ENCODE measurements at places on chromosomes 3 and 15.

DNA sequence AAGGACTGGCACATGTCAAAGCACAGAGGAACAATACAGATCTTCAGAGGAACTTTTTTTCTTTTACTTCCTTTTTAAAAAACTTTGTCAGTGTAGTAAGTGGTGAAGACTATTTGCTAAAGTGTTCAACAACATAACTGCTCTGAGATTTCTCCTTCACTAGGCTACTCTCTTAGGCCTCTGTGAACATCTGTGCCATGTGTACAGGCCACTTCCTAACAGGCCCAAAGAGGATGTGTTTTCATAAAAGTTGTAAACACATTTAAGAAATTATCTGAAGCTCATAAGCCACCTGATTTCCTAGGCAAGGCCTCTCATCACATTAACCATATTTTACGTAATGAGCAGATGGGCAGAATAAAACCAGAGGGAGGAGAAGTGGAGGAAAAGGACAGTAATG is 235.4 kb downstream of the FHIT start:
- DNase-seq = no peak

DNA sequence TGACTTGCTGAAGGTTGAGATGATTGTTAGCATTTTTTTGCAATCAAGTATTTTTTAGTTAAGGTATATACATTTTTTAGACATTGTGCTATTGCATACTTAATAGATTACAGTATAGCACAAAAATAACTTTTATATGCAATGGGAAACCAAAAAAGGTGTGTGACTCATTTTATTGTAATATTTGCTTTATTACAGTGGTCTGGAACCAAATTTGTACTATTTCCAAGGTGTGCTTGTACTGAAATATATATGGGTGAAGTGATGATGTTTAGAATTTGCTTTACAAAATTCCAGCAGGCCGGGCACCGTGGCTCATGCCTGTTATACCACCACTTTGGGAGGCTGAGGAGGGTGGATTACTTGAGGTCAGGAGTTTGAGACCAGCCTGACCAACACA is 29.1 kb upstream of the TBC1D23 start:
- no peak for DNase-seq

DNA sequence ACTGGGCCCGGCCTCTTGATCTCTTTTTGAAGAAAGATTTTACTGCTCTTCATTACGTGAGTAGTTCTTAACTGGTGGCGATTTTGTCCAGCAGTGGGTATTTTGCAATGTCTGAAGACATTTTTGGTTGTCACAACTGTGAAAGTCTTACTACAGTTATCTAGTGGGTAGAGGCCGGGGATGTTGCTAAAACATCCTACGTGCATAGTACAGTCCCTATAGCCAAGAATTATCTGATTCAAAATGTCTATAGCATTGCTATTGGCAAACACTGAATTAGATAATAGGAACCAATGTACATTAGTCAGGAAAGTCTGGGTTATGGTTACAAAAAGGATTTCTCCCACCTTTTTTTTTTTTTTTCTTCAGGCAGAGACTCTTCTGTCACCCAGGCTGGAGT is 38.1 kb downstream of the FOXL2 start:
- no peak for DNase-seq

- no peak for DNase-seq
Measured at GRCh38 chr15:62835351-62835750, 207.2 kb upstream of the TPM1 start.

GRCh38 chr3:40605960-40606359 is 81.2 kb downstream of the ZNF621 start:
- no peak for DNase-seq

DNA sequence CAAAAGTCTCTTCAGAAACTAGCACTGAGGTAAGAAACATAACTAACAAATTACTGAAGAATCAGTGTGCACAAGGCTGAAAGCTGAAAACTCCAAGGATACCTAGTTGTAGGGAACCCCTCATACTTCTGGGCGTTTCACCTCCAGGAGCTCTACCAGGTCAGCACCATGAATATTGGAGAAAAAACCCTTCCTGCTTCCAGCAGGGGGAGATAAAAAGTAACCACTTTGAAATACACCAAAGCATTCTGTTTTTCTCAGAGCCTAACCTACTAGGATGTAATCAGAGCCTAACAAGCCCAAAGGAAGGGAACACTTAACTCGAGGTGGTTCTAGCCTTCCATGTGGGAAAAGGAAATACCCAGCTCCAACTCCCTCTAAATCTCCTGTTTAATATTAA is 175.8 kb upstream of the MME start:
- no peak for DNase-seq

GRCh38 chr3:139676108-139676507 is 1.7 kb downstream of the NMNAT3 start:
- no peak for DNase-seq

- peak; percentile 42 for DNase-seq
Measured at GRCh38 chr15:64092864-64093626, 593 bp downstream of the CIAO2A start.

DNA sequence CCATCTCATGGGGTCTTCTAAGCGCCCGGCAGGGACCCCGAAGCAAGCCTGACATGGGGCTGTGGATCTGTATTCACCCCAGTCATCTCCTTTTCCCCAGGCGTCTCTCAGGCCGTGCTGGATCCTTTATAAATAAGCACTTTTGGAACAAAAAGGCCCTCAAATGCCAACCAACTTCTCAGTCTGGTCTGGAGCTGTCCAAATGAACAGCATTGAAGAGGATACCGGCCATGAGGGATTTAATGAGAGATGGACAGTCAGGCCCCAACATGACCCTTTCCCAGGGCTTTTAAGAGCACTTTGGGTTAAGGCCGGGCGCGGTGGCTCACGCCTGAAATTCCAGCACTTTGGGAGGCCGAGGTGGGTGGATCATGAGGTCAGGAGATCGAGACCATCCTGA is 89.2 kb upstream of the SPATA12 start:
- DNase-seq = no peak

DNA sequence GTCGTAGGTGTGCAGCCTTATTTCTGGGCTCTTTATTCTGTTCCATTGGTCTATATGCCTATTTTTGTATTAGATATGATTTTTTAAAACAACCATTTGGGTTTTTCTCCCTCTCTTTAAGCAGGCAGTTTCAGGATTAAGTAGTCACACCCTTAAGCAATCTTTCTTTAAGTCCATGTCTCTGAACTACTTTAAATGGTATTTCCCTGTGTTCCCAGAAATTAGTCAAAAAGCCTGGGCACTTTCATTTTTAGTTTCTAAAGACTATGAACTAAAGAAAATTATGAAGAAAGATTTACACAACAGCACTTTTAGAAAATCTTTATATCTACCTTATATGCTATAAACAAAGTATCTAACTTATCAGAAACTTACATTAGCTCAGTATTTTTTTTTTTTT is 110.3 kb downstream of the FAIM start:
- no peak for DNase-seq

DNA sequence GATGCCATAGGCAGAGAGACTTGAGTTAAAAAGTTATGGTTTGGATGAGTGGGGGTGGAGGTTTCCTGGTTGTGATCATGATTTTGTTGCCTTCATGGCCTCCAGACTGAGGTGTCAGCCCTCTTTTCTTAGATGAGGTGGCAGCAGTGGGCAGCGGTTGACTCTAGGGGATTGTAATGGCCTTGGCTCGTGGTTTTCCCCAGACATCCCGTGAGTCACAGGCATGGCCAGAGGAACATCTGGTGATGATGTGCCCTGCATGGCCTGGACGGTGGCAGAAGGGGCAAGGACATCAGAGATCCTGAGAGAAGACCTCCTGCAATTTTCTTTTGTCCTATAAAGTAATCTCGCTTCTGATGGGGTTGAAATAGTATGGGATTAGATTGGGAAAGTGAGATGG is 12.4 kb downstream of the RETNLB start:
- no peak for DNase-seq

DNA sequence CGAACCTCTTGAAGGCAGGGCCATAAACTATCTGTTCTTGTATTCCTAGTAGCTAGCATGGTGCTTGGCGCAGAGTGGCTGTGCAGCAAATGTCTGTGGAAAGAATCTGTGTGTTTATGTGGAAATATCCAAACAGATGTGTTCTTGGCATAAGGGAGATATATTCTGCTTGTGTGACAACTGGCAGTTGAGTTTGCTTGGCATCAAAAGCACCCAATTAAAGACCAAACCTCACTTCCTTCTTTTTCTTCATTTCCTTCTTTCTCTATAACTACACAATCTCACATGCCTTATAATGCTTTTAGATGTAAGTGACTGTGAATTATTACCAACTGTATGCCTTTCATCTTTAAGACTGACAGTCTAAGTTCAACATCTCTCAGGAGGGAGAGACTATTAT is 296.5 kb downstream of the SLC9A9 start:
- DNase-seq = no peak

- DNase-seq = no peak
Measured at GRCh38 chr3:110165370-110165743, 828.0 kb upstream of the DPPA4 start.

DNA sequence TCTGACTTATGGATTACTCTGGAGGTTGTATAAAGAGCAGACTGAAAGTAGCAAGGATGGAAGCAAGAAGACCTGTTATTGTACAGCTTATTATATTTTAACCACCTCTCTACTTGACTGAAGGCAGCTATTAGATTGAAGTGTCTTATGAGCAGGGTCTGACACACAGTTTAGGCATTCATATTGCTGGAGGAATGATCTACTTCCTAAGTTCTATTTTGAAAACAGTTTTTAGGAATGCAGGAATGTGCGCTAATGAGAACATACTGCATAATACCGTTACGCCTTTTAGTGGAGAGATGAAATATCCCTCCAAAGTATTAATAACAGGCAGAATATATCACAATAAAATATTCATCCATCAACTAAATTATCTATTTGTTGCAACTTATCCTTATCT is 193.3 kb downstream of the ISL2 start:
- no peak for DNase-seq

DNA sequence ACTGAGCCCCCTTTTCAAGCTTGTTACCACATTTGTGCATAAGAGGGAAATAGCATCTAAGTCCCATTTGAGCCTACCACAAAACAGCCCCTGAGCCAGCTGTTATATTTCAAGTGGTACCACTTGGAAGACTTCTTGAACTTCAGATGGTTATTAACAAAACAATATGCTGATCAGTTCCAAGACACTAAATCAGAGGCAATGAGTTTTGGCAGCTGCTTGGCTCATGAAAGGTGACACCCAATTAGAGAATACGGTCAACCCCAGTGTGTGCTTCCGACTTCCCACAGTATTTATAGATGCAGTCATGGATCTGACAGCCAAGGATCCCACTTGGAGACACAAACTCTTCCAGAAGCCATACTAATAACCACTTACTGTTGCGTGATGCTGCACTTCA is 469.6 kb upstream of the PPP2R3A start:
- DNase-seq = no peak

DNA sequence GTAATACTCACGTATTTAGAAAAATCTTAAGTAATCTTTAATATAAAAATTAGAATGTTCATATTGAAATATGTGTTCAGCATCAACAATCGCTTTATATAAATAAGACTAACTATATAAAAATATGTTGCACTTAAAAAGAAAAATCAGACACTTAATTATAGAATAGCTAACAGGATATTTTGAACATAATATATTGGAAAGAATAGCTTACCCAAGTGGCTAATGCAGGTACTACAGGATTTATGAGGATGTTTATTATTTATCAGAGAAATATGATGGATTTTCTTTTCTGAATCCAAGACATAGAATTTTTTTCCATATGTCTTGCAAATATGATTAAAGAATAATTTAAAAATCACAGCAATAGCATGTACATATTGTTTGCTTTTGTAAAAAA is 567.9 kb upstream of the GBE1 start:
- DNase-seq = no peak

- no peak for DNase-seq
Measured at GRCh38 chr3:194135516-194135805, 487 bp upstream of the HES1 start.

- no peak for DNase-seq
Measured at GRCh38 chr15:38740206-38740605, 175.6 kb upstream of the RASGRP1 start.

- DNase-seq = no peak
Measured at GRCh38 chr15:49888323-49888693, 230.7 kb downstream of the ATP8B4 start.

GRCh38 chr3:182436547-182436946 is 356.8 kb upstream of the ATP11B start:
- DNase-seq = no peak

DNA sequence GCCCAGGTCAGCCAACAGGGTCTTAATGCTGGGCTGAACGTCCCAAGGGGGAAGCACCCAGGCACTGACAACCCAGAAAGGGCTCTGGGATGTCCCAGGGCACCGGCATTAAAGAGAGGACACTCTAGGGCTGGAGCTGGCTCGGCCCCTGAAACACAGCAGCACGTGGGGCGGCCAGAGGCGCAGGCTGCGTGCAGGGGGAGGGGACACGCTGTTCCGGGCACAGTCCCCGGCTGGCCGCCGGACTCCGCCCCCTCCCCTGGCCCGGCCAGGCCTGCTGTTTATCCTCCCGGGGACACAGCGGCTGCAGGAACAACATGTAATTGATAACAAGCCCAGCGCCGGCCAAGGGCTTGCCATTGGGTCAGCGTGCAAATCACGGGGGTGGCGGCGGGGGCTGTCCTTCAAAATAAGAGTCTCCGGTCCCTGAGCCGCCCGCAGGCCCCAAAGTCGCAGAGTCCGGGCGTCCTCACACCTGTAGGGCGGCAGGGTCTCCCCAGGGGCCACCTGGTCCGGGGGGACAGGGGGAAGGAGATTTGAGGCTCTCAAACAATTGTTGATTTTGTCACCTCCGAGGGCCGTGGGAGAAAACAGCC is 1.3 kb downstream of the KLF15 start:
- peak; percentile 41 for DNase-seq

DNA sequence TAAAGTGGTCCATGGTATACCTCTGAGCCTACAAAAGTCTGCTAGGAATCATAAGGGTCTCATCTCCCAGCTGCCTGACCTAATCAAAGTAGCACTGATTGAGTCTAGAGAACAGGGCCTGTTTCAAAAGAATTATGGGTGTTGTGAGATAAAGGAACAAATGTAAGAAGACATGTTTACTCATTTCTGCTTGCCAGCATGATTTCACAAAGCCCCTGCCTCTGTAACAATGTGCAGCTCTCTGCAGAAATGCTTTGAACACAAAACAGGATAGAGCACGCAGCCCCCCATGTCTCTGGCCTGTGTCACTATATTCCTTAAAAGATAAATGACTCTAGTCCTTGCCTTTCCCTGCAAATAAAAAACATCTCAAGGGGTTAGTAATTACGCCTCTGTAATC is 94.7 kb upstream of the IGSF10 start:
- DNase-seq = no peak

DNA sequence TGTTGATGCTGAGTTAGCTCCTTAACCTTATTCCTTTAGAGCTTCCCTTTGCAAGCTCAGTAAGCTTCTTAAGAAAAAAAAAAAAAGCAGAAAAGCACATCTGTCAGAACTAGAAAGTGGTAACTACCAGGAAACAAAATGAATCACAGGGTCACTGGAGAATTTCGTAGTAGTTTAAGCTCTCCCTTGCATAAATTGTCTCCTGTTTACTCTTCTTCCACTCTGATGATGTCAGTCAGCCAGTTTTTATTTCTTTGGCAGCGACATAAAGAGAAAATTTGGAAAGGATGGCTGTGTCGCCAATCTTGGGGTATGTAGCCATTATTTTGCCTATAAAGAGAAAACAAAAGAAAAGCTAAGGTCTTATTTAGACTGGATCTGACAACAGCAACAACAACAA is 3.2 kb upstream of the GABRR3 start:
- no peak for DNase-seq

All from GM10248 (cell line).